ENCODE measurements at places on chromosomes 3 and 15. TPM values are rescaled to one million over a fixed set of nuclear protein-coding genes. Genes with fewer than 3 reads are reported as not detected.

- no peak for DNase-seq
Measured at GRCh38 chr3:51845129-51845528, 16.3 kb upstream of the IQCF2 start.

DNA sequence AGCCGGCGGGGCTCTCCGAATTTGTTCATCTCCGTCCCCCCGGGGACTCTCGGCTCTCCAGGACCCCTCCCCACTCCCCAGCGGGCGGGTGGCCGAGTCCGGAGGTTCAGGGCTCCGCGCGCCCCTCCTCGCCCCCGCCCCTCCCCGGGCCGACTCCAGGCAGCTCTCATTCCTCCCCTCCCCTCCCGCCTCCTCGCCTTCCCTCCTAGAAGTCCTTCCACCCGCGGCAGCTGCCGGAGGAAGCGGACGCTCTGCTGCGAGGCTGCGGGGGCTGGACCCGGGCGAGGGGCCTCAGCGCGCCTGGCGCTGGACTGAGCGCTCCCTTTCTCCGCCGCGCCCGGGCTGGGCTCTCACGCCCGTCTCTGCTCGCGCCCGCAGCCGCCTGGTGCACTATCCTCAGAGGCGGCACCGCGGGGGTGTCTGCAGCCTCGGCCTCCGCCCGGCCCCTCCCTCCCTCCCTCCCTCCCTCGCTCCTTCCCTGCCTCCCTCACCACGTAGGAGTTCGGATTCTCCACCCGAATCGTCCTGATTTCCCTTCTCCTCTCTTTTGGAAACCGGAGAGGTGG lies at the start of gene ROBO2:
Gene ROBO2, plus strand, starts transcription at position 494 of the 566 bp plus-strand sequence. CDS start 687 bp downstream, outside the sequence.
- peak; percentile 47 for DNase-seq

GRCh38 chr3:116971531-116971930 lies 262.0 kb downstream of the TUSC7 start:
- DNase-seq: no peak

- DNase-seq: no peak
Measured at GRCh38 chr3:42226470-42227425, 39.2 kb downstream of the CCK start.

DNA sequence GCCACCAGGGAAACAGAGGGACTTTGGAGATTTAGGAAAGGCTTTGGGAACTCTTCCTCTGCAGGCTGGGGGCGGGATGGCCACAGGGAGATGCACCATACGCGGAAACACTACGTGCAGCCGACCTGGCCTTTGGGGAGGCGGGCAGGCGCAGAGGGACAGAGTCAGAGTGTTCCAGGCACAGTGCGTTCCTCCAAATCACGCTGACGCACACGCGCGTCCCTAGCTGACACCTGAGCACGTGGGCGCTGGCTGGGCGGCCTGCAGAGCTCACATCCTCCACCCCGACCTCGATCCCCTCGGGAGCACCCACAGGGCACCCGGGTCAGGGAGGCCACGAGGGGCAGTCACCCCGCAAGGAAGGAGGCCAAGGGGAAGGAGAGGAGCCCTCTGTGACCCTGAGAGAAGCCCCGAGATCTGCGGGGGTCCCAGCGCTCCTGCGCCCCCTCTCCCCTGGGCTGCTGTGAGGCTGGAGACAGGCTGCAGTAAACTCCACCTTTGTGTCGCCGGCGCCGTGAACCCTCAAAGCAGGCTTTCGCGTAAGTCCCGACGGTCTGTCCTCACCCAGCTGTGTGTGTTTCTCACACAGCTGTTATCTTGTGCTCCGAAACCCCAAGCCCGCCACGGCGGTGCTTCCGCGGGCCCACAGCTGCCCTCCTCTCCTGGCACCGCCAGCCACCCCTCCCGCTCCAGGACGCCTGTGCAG lies 196.3 kb downstream of the OCA2 start:
- DNase-seq: no peak

DNA sequence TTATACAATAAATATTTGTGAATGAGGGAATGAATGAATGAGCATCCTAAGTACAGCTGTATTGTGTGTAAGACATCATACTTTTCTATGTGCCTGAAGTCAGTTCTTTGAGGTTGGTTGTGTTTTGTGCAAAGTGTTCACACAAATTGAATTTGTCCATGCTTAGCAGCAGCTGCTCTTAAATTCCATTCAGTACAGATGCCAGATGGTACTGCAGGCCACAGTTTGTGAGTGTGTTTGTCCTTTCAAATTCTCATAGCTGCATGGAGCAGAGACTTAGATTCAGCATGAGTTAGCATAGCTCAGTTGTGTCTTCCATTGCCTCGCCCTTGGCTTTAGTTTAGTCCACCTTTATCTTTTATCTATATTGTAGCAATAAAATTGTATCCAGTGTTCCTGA lies 3.8 kb upstream of the ZNF385D start:
- DNase-seq: no peak

DNA sequence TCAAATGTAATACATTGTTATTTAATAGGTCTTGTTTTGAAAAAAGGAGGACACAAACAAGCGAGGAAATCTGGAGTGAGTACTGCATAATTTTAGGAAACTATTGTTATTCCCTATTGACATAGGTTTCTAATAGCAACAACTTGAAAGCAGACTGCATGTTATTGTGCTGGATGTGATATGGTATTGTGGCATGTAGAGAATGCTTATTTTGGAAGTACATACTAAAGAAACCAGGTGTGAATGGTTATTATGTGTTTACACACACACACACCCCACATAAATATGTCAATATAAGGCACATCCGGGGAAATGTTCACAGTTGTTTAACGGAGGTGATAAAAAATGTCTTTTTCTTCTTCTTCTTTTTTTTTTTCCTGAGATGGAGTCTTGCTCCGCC lies 5.9 kb upstream of the MORF4L1 start:
- no peak for DNase-seq

GRCh38 chr3:184361932-184362667 lies 590 bp downstream of the POLR2H start:
- peak; percentile 77 for DNase-seq

DNA sequence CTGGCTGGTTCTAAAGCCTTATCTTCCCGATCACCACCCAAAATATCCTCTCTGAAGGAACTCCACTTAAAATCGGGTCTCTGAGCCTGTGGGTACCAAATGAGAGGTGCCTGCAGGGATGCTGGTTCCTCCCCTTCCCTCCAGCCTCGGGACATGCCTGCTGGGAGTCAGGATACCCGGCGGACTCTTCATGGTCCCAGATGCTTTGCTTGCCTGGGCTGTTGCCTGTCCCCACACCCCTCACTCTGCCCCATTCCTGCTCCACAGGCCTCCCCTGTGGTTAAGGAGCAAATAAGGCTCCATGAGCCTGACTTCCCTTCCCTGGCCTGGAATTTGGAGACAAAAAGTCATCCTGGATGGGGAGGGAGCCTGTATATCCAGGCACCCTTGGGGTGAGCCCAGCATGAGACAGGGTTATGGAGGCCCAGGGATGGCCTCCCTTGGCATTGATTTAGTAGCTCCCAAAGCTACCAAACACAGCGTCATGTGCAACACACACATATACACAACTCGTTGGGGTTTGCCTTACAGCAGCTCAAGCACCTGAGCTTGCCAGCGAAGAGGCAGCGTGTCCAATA lies 12.3 kb upstream of the CORO2B start:
- DNase-seq: no peak

GRCh38 chr3:41881233-41881821 lies 80.6 kb downstream of the ULK4 start:
- DNase-seq: no peak

GRCh38 chr3:14827776-14828175 lies 9.0 kb downstream of the FGD5 start:
- DNase-seq: no peak

- DNase-seq: no peak
Measured at GRCh38 chr3:183310936-183311335, 57.9 kb downstream of the B3GNT5 start.

DNA sequence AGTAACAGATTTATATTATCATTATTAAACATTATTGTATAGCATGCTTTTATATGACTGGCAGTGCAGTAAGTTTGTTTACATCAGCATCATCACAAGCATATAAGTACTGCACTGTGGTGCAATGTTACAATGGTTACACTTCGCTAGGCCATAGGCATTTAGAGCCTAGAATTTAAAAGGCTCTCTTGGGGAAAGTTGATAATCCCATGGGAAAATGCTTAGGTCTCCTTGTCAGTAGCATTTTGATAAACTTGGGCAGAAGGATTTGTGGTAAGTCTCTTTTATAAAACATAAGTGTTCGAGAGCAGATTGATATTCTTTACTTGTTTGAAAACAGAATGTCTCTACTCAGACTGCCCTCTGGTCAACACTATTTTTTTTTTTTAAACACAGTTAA lies 7.5 kb downstream of the DTWD1 start:
- no peak for DNase-seq

DNA sequence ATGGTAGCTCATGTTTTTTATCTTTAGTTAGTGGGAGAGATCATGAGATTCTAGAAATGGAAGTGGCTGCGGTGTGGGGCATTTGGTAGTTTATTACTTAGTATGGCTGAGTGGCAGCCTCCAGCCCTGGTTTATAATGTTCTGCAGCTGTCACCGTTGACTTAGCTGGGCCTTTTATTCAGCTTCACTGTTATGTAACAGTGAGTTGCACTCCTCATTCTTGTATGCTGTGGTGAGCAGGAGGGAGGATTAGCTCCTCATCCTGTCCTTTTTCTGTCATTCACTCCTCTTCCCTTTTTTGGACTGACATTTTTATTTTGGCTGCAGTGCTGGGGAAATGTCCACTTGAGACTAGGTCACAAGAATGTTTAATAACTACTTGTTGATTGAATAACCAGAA lies 29.5 kb downstream of the RAD54L2 start:
- DNase-seq: no peak

DNA sequence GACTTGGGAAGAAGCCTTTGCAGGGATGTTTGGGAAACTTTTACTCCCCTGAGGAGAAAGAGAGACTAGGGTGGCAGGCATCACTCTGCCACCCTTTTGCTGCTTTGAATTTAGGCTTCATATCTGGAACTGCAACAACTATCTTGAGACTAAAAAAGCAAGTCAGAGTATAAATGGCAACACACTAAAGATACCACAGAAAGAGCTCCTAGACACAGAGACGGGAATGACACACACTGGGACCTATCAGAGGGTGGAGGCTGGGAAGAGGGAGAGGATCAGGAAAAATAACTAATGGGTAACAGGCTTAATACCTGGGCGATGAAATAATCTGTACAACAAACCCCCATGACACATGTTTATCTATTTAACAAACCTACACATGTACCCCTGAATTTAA lies 237.8 kb downstream of the FGF12 start:
- DNase-seq: no peak

DNA sequence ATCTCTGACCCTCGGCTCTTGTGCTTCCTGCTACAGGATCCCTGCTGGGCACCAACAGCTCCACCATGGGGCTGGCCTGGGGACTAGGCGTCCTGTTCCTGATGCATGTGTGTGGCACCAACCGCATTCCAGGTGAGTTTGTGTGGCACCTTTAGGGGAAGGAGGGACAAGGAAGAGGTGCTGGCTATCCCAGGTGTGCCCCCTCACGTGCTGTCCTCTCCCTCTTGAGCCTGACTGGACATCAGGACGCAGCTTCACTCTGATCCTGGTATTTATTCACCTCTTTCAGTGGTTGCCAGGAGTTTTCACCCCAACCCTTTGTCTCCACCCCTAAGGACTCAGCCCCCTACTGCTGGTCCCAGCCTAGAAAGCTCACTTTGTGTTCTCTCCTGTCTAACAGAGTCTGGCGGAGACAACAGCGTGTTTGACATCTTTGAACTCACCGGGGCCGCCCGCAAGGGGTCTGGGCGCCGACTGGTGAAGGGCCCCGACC lies 960 bp downstream of the THBS1 start:
- peak; percentile 66 for DNase-seq

- no peak for DNase-seq
Measured at GRCh38 chr15:36497901-36498300, 81.5 kb upstream of the CDIN1 start.

DNA sequence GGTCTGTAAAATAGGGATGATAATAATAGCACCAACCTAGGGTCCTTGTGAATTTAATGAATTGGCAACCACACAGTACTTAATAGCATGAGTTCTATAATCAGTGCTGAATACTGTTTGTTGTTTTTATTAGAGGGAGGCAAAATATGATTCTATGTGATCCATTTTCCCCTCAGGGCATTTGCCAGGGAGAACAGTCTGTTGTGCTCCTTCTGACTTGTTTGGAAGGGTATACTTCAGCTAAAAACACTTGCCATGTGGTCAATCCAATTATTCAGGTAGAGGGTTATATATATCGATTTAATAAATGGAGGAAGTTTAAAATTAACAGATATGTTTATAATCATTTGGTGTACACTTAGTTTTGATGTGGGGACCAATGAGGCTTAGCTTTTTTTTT lies 305.3 kb downstream of the CHST2 start:
- no peak for DNase-seq

- no peak for DNase-seq
Measured at GRCh38 chr15:57138349-57138788, 219.9 kb downstream of the TCF12 start.

- no peak for DNase-seq
Measured at GRCh38 chr3:18499301-18499700, 74.2 kb upstream of the SATB1 start.

DNA sequence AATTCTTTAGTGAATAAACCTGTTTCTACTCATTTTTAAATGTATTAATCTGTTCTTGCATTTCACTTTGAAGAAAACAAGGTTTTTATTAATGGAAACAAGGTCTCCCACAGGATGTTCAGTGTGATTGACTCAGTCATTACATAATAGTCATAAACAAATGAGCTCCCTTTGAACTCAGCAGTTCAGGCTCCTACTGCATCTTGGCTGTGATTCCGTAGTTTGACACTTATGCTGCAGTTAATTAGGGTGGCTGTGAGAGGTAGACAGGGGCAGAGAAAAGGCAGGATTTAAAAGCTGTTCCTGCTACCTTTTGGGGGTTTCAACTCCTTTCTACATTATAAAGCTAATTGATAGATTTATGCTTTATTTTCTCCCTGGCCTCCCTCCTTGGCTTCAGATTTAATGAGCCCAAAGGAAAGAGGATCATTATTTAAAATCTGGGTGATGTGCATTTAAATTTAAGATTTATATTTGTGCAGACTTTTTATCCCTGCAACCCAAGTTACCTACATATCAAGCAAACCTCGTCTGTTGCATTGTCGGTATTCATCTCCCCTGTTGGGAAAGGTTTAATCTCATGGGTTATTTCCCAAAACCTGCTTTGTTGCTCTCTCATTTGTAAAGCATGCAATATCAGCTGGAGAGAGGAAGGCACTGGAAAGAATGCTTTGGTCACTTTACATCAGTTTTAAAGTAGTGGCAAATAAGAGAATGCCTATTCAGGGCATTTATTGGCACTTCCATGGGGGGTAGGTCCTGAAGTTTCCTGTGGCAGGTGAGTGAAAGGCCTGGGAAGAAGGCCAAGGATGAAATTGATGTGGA lies 345.0 kb upstream of the NR2E3 start:
- DNase-seq: no peak

The CSTA gene
- total RNA-seq: 1.5 TPM

The AAGAB gene
- 15.7 TPM for total RNA-seq

The PRSS50 gene
- total RNA-seq: 0.10 TPM

The ATP13A4 gene
- 0.64 TPM for total RNA-seq

The PCSK6 gene
- 31.9 TPM for total RNA-seq

The APOD gene
- 603 TPM for total RNA-seq

The HHATL gene
- total RNA-seq: 463 TPM

The ARGFX gene
- not detected for total RNA-seq

The IGDCC3 gene
- 0.10 TPM for total RNA-seq

The IQCH gene
- 0.64 TPM for total RNA-seq

The FHIT gene
- total RNA-seq: 18.2 TPM
